Activated T-cell treated with anti-CD3 and anti-CD28 coated beads, Interleukin-2, amount 50 U/mL, for 72 hours (primary cell): ENCODE measurements at places on chromosomes 12 and 14. TPM values are rescaled to one million over a fixed set of nuclear protein-coding genes. Genes with fewer than 3 reads are reported as not detected.
A peak's percentile ranks its signal among the peaks of the same experiment; 100 is the strongest.

RHEBL1 gene
- 28.3 TPM for total RNA-seq

GRCh38 chr14:50599700-50600444, 39.9 kb downstream of the ATL1 start:
- DNase-seq: no peak

- DNase-seq: peak; percentile 51
Measured at GRCh38 chr12:75641031-75641780, 129.8 kb upstream of the KRR1 start.

TBC1D30 gene
- total RNA-seq: 0.94 TPM

DNA sequence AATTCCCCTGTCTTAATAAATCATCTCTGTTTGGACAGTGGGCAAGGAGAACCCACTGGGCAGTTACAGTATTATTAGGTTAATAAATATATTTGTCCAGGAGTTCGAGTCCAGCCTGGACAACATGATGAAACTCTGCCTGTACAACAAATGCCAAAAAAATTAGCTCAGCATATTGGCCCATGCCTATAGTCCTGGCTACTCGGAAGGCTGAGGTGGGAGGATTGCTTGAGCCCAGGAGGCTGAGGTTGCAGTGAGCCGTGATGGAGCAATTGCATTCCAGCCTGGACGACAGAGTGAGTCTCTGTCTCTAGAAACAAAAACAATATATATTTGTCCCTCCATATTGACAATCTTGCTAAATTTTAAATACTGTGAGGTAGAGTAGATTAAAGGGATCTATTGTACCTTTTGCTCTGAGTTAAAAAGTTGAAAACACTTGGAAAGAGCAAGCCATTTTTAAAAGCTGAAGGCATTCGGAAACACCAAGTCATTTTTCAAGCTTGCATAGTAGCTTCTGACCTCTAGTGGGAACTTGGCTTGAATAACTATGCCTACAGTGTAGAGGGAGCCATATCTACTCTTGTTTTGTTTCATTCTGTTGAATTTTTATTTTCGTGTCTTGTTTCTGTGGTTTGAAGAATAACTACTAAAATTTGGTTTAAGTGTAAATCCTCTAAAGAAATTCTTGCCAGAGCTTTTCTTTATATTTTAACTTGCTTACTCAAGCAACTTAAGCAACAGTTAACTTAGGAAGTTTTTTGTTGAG, 14.6 kb upstream of the EEA1 start:
- no peak for DNase-seq

DHRS2 gene
- total RNA-seq: 10.6 TPM

CNTN1 gene
- total RNA-seq: not detected

DNA sequence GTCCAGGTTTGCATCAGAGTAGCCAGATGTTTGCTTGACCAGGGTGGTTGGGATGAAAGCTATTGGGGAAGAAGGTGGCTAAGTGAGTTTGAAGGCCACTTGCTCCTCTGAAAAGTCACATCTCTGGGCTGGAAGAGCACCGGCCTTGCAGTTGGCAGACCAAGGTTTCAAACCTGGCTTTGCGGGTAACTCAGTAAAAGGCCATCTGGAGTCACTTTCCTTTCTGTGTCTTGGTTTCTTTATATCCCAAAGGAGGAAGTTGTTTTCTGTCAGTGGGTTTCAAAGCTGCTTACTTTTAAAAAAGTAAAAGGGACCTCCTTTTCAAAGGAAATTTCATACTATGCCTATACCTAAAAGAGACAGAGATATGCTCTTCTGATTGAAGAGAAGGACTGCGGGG, 26.2 kb upstream of the CMA1 start:
- DNase-seq: no peak

DNA sequence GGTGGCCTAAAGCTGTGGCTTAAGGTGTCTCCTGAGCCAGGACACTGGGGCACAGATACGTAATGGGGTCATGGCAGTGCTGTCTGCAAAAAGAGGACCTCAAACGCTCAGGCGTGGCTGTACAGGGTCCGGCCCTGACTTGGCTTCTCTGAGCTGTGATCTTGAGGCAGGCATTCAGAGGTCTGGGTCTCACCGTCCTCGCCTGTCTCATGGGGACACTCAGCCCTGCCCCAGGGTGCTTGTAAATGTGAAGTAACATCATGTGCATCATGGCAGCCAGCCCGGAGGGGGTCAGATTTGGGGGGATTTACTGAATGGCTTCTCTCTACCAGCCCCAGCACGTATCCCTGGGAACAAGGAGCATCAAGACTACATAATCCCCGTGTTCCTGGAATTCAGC, 28.8 kb downstream of the DIO3 start:
- no peak for DNase-seq

DNA sequence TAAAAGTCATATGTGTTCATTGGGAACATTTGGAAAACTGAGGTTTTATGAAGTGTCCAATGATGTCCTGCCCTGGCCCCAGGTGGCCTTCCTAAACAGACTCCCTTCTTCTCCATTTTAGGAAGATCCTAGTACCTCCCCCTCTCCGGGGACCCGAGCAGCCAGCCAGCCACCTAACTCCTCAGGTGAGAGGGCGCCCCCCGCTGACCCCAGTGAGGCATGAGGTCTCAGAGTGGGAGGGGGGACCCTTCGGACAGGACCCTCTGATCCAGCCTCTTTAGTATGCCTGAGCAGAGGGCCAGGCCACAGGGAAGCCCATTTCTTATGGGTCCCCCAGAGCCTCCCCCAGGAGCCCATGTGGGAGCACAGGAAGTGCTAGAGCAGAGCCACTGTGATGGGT, 23.7 kb downstream of the DEGS2 start:
- DNase-seq: no peak

DNA sequence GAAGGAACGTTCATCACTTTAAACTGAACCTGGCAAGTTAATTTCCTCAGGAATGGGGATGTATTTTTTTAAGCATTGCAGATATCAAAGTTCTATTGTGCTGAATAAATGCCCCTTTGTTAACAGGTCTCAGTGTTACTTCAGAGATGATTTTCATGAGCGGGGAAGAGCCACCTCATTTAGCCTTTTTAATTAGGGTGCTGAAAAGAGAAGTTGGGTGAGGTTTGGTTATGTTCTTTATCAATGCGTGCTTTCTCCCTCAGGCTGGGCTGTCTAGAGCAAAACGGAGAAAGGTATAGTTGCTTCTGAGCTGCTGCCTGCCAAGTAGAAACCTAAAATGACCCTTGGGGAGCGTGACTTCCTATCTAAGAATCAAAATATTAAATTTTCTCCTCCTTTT, 8.0 kb upstream of the HIP1R start:
- no peak for DNase-seq

DNA sequence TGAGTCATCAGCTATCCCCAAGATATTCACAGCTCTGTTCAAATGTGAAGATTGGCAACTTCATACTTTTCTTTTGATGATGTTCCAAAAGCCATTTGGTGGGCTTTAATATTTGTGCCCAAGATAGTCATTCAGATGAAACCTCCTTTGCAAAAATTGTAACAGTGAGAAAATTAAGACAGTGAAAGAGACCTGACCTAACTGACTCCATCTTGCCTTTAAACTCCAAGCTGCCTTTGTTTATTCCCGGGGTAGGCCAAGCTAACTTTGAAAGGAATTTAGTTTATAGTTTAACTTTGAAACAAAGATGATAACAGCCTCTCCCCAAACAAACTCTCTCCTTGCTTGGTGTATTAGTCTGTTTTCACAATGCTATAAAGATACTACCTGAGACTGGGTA, 221.1 kb downstream of the KTN1 start:
- DNase-seq: no peak

DNA sequence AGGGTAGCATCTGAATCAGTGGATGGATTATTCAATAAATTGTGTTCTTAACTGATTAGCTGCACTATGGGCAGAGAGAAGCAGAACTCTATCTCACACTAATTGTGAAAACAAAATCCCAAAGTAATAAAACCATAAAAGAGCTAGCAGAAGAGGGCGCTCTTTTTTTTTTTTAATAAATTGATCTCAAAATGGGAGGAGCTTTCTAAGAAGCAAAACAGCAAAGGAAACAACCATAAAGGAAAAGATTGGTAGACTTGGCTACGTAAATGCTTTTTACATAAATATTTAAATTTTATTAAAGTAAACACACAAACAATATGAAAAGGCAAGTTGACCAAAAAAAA, 1.5 kb upstream of the TM7SF3 start:
- DNase-seq: no peak

GRCh38 chr12:59168647-59169046, 248.3 kb upstream of the LRIG3 start:
- DNase-seq: no peak

GRCh38 chr14:103649001-103649400, 20.0 kb downstream of the KLC1 start:
- no peak for DNase-seq

GRCh38 chr12:51972849-51973273, 21.4 kb downstream of the ACVR1B start:
- peak; percentile 68 for DNase-seq

- no peak for DNase-seq
Measured at GRCh38 chr12:48592591-48593086, 22.8 kb upstream of the LALBA start.

DNA sequence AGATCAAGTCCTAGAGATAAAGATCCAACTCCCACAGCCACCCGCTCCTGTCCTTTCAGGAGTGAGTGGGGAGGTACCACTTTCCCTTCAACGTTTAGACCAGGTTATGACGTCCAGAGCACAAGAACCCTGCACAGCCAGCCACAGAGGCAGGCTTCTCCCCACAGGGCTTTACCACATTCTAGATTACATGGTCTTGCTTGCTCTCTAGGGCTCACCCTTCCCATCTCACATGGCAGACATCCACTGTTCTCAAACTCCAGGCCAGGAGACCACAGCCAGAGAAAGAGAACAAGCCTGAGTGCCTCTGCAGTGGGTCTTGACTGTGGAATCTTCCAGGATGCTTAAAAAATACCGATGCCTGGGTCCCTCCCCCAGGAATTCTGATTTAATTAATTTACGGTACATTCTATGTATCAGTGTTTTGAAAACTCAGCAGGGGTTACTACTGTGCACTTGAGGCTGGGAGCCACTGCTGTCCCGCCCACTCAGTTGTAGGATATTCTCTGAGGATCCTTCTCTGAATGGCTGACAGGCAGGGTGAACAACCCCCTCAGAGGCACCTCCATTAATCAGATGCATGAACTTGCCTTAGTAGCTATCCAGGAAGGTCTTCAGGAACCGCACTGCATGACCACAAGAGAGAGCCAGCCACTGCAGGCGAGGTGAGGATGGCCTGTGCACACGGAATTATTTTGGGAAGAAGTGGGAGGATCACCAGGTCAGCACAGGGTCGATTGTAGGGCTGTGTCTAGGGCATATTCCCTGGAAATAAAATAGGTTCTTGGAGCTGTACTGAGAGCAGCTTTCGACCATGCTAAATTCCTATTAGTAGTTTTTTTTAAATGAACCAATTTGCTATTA, 21.5 kb upstream of the SOCS2 start:
- DNase-seq: no peak

IFI27L1 gene
- 59.6 TPM for total RNA-seq

MEG3 gene
- not detected for total RNA-seq

GRCh38 chr12:130920723-130921381, 32.9 kb upstream of the ADGRD1 start:
- no peak for DNase-seq
